Activated CD8-positive, alpha-beta memory T cell treated with anti-CD3 and anti-CD28 coated beads, Interleukin-2, amount 50 U/mL, for 48 hours (primary cell): ENCODE measurements at places on chromosomes 2 and 18.

DNA sequence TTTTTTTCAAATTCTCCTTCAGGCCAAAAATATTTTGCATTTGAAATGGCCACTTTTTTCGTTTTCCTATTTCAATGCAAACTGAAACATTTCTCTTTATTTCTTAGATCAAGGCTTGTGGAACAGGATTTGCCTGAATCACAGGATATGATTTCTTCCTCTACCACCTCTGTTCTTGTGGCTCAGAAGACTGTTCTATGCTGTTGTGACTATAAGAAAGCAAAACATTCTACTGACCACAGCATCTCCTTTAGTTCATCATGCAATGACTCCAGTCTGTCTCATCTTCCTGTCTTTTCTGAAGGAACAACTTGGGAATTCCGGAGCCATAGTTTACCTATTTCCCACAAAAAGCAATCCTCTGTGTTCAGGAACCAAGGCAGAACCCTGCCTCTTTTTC lies 16.2 kb upstream of the ZNF512 start:
- no peak for DNase-seq

GRCh38 chr2:75340560-75340959 lies 141.2 kb upstream of the TACR1 start:
- no peak for DNase-seq

- no peak for DNase-seq
These were observed 40.8 kb downstream of the DSEL start for GRCh38 chr18:67475673-67476072.

DNA sequence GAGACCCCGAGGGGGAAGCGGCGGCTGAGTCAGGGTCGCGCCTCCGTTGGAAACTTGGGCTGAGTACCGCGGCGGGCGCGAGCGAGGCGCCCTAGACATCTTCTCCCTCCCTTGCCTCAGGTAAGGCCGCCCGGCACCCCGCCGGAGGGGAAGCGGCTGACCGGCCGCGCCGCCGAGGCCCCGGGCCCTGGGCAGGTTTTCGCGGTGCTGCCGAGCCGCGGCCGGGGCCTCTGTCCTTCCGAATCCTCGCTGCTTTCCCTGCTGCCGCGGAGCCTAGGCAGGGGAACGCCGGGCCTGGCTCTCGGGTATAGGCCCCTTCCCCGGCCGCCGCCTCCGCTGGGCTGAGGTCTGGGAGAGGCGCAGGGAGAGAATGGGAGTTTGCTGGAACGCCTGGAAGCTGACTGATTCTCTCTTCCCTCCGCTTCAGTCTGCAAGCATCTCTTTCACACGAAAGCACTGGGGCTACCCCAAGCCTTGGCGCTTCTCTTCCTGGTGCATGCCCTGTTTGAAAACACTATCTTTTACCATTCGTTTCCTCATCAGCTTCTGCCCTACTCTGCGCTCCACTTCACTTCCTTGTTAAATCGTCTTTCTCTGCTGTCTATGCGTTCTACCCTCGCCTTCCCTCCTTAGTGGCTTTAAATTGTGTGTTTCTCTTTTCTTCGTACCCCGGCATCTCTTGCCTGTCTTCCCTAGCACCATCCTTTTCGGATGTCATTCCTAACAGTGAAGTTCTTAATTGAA lies 652 bp downstream of the PPM1B start:
- DNase-seq: no peak

DNA sequence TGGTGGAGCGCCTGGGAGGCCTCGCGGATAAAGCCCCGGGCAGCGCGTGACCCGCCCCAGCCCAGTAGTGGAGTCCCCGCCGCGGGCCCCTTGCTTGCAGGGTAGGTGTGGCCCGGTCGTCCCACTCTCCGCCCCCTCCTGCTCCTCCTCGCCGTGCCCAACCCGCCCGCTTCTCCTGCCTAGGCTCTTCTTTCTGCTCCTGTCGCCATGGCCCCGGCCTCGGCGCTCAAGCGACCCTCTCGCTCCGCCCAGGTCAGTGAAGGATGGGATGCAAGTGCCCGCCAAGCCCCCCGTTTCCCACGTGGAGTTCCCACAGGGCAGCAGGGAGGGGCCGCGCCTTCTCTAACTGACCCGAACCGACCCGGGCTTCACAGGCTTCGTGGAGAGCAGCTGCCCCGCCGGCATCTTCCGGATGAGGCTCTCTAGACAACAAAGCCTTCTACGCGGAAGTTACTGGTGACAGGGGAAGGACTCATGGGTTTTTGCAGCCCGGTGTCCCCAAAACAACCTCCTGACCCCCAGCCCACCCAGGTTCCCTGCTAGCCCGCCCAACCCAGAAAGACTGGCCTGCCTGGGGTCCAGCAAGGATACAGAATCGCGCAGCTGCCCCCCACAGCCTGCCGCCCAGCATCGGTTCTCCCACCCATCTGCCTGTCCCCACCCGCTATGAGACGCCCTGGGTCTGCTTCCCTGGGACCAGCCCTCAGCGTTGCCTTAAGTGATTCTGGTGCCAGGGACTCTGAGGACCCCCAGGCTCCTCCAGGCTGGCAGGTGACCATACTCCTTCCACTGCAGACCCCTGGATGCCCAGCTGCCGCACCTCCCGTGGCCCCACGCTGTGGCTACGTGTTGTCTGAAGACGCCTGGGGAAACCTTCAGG lies 32.8 kb downstream of the TTC32 start:
- peak; percentile 81 for DNase-seq

- no peak for DNase-seq
These were observed 670.4 kb downstream of the KCNJ3 start for GRCh38 chr2:155368934-155369333.

- no peak for DNase-seq
These were observed 7.6 kb upstream of the NFE2L2 start for GRCh38 chr2:177271981-177272666.

DNA sequence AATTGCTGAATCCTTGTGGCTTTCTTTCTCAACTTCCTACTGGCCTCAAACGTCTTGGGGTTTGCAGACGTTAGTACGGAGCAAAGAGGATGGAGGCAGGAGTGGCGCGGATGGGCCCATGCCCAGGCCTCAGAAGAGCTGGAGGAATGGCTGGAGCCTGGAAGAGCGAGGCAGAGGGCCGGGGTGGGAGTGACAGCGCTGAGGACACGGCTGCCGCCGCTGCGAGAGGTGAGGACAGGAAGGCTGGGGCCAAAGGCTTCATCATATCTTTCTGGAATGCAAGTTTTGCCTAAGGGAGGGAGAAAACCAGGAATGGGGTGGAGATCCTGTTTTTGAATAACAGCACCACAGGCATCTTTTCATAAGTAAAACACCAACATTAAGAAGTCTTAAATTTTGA lies 178.5 kb upstream of the SESTD1 start:
- DNase-seq: no peak
